ENCODE measurements at places on chromosomes 12 and 14. TPM values are rescaled to one million over a fixed set of nuclear protein-coding genes. Genes with fewer than 3 reads are reported as not detected.

FBXO21 gene
- total RNA-seq: 164 TPM

C1QL4 gene
- total RNA-seq: 2.2 TPM

INF2 gene
- 39.9 TPM for total RNA-seq

SERPINA1 gene
- 3.0 TPM for total RNA-seq

TSHR gene
- total RNA-seq: not detected

Measured in A375 (cell line).